ENCODE measurements at places on chromosomes 12 and 14.

- DNase-seq, result no peak
Observed at GRCh38 chr12:119374635-119375034, 40.1 kb downstream of the CCDC60 start.

DNA sequence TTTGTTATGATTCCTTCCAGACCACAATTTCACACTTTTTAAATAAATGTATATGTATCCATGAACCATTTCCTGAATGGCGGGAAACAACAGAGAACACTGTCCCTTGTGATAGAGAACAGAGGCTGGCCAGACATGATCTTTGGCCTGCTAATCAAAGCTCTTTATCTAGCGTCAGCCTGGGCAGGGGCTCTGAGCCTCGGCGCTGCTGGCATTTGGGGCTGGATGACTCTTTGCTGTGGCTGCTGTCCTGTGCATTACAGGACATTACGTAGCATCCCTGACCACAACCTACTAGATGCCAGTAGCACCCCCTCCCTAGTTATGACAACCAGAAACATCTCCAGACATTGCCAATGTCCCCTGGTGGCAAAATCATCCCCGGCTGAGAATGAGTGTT, 77.7 kb downstream of the DNAH10 start:
- DNase-seq, result no peak

GRCh38 chr14:105452963-105453362, 21.7 kb upstream of the CRIP2 start:
- no peak for DNase-seq

GRCh38 chr14:75234173-75235115, 44.2 kb upstream of the FOS start:
- DNase-seq, result no peak

- DNase-seq, result no peak
Observed at GRCh38 chr12:58860788-58861240, 59.5 kb downstream of the LRIG3 start.

DNA sequence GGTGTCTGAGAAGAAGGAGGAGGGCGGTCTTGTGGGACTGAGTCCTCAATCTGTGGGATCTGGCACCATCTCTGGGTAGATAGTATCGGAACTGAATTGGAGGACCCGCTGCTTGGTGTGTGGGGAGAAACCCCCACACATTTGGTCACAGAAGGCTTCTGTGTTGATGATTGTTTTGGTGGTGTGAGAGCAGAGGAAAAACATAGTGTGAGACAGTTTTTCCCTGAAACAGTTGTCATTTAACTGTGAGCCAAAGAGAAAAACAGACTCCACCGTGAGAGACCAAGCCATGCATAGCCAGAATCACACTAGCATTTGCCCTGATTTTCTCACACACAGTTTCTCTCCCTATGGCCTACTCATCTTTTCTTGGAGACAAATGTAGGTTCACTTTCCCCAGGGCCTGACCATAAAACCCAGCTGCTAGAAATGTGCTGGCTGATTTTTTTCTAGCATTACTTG, 91.4 kb upstream of the FLRT2 start:
- no peak for DNase-seq

- no peak for DNase-seq
Observed at GRCh38 chr14:90583427-90583826, 186.6 kb downstream of the CALM1 start.

DNA sequence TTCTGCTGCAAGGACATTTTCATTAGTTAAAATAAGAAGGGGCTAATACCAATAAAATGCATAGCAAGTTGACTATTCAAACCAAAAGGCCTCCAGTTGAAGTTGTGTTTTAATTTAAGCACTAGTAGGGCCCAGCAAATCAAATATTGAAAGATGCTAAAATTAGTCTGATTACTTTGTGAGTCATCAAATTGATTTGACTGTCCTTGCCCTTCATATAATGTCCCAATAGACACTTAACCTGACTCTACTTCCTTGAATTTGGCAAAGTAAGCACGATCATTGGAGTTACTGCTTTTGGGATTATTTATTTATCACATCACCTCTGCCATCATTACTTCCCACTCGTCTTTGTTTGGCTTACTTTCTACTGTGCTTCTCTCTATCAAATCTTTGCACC, 798.5 kb downstream of the DIO2 start:
- no peak for DNase-seq

DNA sequence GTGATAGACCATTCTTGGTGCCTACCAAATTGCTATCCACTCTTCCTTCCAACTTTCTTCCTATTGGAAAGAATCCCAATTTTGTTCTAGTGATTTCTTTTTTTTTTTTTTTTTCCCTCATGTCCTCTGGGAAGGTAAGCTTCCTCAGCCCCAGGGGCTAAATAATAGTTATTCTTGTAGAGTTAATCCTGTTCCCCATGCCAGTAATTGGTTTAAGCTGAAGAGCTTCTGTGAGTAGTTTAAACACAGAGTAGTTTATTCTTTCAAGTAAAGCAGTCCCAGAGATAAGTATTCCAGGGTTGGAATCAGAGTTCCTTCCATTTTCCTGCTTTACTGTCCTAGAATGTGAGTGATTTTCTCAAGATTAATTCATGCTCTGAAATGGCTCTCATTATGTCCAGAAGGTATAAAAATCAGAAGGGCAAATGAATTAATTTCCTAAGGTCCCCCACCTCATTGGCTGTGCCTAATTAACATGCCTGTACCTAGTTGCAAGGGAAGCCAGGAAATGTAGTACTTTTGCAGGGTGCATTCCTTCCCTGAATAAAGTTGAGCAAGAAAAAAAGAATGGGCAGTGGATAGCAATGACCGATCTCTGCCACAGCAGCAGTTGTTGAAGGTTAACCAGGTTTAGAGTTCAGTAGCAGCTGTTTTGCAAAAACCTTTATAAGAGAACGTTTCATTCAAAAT, 97.8 kb downstream of the PLEKHA5 start:
- DNase-seq, result no peak

- no peak for DNase-seq
Observed at GRCh38 chr12:57219205-57219992, 2.8 kb downstream of the NXPH4 start.

GRCh38 chr14:69317102-69317755, 57.3 kb downstream of the GALNT16 start:
- DNase-seq, result no peak

GRCh38 chr12:69840727-69841126, 15.7 kb downstream of the MYRFL start:
- DNase-seq, result no peak

- no peak for DNase-seq
Observed at GRCh38 chr14:56293506-56293905, 175.3 kb downstream of the PELI2 start.

GRCh38 chr14:21054123-21054767, 3.4 kb upstream of the RNASE8 start:
- no peak for DNase-seq

GRCh38 chr14:94613720-94614644, 1.8 kb downstream of the SERPINA3 start:
- no peak for DNase-seq

- DNase-seq, result no peak
Observed at GRCh38 chr14:83289896-83290295, 1756.2 kb upstream of the SEL1L start.

DNA sequence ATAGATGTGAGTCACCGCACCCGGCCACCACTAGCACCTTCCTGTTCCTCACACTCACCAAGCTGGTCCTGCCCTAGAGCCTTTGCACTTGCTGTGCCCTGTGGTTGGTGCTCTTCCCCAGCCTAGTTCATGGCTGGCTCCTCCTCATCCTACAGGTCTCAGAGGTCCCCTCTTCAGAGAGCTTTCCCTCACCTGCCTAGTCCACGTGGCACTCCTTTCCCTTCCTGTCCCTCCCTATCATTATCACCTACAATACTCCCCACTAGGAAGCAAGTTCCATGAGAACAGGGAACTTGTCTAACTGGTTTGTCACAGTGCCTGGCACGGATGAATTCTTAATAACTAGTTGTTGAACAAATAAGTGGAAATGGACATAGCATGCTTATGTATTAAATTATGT, 24.0 kb upstream of the TMED10 start:
- DNase-seq, result no peak

DNA sequence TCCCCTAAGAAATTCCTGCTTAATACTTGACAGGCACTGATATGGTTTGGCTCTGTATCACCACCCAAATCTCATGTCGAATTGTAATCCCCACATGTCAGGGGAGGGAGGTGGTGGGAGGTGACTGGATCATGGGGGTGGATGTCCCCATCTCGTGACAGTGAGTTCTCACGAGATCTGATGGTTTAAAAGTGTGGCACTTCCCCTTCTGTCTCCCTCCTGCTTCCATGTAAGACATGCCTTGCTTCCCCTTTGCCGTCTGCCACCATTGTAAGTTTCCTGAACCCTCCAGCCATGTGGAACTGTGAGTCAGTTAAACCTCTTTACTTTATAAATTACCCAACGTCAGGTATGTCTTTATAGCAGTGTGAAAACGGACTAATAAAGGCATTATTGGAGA, 198.0 kb downstream of the FOXN3 start:
- no peak for DNase-seq

DNA sequence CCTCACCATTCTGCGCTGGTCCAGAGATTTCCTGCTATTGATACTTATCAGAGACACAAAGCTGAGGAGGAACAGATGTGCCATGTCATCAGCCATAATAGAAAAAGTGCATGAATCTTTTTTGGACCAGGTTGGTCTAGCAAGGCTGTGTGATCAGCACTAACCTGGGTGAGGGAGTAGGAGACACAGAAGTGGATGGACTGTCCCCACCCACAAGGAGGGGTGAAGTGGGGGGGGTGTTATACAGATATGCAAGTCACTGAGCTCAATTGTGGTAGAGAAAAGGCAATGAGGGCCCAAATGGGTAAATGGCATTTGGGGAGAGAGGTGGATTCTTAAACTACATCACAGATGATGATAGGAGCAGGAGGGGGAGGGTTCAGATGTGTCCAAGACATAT, 123.0 kb downstream of the SAMD4A start:
- DNase-seq, result no peak

GRCh38 chr14:95763875-95764274, 50.0 kb upstream of the TCL1A start:
- DNase-seq, result no peak

DNA sequence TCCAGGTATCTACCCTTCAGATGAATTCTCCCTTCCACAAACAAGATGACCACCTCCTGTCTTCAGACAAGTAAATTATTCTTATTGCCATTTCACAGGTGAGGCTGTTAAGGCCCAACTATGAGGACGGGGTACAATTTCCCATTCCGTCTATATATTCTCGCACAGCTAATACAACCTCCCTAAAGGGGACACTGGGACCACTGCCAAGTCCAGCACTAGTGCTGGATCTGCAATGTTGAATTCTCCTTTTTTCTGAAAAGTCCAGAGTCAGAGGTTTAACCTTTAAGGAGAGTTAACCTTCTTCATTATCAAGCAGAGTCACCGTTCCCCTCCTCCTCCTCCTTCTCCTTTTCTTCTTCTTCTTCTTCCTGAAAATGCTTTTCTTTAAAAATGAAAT, 130.4 kb upstream of the PARP11 start:
- no peak for DNase-seq

DNA sequence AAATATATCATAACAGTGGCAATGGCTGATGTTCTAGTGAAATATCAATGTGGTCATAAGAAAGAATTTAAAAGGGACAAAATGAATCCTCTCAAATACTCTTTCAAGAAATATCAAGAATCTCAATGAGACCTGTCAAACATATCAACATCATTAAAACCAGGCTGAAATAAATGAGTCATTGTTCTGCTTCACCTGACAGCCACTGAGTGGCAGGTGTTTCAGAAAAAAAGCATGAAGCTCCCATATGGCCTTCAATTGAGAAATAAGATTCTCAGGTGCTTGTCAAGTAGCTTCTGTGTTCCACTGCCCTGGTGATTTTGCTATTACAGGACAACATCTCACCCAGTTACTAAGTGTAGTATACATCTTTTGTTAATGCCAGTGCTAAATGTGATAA, 21.5 kb downstream of the ANAPC5 start:
- no peak for DNase-seq

DNA sequence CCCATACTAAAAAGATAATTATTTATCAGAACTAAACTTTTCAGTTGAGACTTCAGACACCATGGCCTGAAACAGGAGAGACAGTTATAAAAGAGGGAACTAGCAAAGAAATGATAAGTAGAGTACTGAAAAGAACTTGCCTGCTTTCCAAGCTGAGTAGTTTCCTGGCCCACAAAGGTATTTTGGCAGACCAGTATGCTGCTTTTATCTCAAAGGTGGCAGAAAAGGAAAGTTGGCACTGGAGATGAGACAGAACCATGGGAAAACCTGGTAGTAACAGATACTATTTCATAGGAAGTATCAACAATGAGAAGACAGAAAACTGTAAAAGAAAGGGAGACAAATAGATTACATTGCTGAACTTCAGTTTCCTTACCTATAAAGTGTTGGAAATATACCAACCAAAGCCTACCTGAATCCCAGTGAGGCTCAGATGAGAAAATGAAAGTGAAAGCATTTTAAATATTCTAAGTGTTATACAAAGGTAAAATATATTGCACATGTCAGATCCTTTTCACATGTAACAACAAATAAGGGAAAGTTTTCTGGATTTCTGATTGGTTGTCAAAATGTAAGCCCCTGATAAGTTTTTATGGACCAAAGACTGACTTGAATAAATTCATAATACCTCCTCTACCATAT, 155.3 kb upstream of the FSCB start:
- DNase-seq, result no peak

DNA sequence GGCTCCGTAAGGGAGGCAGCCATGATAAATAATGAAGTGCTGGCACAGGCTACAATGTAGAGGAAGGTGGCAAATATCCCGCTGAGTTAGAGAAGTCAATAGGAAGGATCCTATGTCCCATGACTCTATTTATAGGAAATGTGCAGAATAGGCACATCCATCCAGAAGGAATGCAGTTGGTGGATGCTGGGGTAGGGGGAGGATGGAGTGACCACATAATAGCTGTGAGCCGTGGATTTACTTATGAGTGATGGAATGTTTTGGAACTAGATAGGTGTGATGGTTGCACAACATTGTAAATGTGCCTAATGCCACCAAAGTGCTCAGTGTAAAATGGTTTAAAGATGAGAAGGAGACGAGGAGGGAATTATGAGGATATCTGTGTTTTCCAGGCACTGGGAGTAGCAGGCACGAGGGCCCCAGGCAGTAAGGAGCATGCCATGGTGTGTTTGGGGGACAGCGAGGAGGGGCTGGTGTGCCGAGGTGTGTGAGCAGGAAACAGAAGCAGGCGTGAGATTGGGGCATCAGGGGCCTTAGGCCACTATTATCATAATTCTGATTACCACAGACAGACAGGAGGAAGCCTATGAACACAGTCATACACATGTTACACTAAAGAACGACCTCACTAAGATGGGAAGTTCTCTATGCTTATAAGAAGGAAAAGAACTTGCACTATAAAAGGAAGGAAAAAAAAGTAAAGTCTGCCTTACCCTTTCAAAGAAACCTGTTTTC, 837.3 kb upstream of the TMEM132C start:
- no peak for DNase-seq

DNA sequence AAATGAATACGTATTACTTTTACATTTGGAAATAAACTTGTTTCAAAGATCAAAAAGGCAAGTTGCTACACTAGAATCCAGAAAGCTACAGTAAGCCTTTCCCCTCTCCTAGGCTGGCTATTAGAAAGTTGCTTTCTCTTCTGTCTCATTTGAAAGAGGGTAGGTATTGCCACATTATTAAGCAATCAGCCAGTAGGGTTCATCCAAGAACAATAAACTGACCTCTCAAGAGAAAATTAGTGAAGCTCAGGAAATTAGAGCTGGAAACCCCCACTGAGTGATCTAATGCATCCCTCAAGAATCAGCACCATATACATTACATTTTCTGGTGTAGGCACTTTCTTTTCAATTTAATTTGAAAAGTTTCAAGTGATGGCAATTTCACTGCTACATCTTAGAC, 4.5 kb upstream of the TMEM233 start:
- DNase-seq, result no peak

Measured in activated T-cell treated with anti-CD3 and anti-CD28 coated beads for 48 hours (primary cell).